Right renal cortex interstitium (tissue), 3 donors: ENCODE measurements at places on chromosomes 13 and 19. TPM values are rescaled to one million over a fixed set of nuclear protein-coding genes. Genes with fewer than 3 reads are reported as not detected.

Gene PALM3
- 25.8 TPM for polyA plus RNA-seq

Gene ACTN4
- polyA plus RNA-seq, result 623 TPM

Gene CCDC70
- polyA plus RNA-seq, result not detected

Gene PNMA8A
- polyA plus RNA-seq, result 72.2 TPM

Gene CPAMD8
- 28.4 TPM for polyA plus RNA-seq

Gene ATCAY
- polyA plus RNA-seq, result 0.18 TPM

Gene CDX2
- not detected for polyA plus RNA-seq

Gene DCLK1
- 6.3 TPM for polyA plus RNA-seq

Gene AZU1
- 0.31 TPM for polyA plus RNA-seq

Gene FFAR2
- polyA plus RNA-seq, result 0.86 TPM

DNA sequence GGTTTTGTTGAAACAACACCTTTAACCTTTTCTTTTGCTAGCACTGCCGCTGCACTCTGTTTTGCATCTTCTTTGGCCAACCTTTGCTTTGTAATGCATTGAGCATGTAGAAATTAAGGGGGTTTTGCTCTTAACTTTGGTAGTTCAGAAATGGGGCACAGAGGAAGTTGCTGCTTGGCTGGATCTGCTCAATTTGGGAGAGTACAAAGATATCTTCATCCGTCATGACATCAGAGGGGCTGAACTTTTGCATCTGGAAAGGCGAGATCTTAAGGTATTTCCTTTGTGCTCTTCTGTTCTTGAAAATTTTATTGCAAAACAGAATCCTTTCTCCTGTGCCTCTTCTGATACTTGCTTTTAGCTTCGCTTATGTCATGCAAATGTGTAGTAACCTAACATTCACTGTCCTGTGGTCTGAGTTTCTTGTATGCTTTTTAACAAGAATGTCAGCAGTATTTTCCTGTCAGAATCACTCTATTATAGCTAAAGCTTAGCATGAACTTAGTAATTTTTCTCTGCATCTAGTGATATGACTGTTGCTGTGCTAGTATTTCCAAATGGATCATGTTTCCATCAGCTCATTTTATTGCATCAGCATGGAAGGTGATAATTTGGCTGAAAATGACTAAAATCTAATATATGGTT lies 50.7 kb upstream of the AKAP11 start:
- DNase-seq, result no peak

DNA sequence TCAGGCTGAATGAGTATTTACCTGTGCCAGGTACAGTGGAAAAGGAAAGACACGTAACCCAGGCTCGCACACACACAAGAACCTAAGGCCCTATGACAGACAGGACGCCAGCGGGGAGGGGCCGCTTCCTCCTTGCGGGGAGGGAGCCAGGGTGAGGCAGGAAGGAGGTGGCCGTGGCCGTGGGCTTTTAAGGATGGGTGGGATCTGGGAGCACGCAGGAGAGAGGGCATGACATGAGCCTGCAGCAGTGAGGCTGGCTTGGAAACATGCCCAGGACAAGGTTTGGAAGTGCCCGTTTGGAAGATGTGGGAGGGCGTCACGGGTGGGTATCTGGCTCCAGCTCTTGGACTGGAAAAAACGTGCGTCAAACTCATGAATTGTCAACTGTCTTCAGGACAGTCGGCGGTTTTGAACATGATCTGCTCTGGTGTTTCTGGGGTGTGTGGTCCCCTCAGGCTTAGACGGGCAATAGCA lies 20.1 kb downstream of the SH3GL1 start:
- DNase-seq, result no peak

- DNase-seq, result no peak
These were observed 572.7 kb downstream of the FGF9 start for GRCh38 chr13:22243469-22244163.

GRCh38 chr19:53192771-53193534 lies at the start of gene ZNF665:
TSS of gene ZNF665 (minus strand) at chr19:53193358. CDS start at chr19:53182898, 10,460 bp downstream.
- DNase-seq, result peak; percentile 79

DNA sequence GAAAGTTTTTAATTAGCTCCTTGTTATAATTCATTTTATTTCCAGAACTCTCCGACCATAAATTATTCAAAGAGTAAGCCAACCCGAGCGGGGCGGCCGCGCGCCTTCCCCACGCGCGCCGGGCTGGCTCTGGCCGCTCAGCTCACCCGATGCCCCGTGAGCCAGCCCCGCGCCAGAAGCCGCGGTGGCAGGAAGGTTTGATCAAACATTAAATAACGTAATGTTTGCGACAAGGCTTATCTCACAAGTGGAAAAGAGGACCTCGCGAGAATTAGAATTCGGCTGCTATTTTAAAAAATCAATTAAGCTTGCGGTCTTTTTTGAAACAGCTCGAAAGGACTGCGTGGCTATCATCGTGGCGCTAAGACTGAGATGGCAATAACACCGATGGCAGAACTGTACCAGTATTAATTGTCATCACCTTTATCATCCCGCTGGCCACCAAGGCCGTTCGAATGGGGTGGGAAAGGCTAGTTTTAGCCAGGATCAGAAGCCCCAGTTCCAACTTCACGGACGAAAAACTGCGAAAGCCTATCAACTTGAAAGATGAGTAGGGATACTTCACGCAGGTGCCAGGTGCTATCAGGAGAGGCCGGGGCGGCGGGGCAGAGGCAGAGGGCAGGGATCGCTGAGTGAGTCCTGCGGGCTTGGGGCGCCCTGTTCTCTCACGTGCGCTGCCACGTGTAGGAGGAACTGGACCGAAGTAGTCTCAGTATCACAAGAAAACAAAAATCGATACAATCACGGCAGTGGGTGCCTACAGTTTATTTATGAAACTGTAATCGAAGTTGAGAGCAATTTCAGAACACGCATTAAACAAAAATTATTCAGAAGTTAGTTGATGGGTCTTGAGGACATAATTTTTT lies 6.4 kb downstream of the POU4F1 start:
- DNase-seq, result no peak

DNA sequence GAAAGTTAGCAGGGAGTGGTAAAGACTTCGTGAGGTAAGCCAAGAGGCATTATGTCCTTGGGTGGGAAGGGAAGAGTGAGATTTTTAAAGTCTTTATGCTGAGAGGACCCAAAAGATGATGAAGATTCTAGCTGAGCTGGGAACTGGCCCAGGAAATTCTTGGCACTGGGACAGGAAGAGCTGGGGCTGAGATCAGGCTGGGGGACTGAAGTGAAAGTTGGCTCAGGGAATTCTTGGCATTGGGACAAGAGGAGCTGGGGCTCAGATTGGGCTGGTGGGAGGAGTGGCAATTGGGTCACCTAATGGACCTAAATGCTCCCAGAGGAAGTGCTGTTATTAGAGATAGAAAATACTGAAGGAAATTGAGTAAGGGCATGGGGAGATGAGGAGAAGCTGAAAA lies 8.8 kb downstream of the SCEL start:
- no peak for DNase-seq

DNA sequence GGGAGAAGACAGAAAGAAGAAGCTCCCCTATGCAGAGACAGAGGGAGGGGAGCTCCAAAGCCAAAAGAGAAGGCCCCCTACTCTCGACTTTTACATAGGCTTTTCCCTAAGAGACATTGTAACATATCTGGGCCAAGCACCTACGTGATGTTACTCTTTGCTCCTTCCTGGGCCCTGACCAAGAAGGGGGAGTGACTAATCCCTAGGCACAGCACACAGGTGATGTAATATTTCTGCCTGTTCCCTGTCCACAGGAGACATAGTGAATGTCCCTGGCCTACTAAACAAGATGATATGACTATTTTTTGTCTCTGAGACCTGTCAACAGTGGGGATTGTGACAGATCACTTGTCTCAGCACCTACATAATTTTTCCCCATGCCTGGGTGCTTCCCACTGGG lies 15.9 kb upstream of the ZNF254 start:
- no peak for DNase-seq

DNA sequence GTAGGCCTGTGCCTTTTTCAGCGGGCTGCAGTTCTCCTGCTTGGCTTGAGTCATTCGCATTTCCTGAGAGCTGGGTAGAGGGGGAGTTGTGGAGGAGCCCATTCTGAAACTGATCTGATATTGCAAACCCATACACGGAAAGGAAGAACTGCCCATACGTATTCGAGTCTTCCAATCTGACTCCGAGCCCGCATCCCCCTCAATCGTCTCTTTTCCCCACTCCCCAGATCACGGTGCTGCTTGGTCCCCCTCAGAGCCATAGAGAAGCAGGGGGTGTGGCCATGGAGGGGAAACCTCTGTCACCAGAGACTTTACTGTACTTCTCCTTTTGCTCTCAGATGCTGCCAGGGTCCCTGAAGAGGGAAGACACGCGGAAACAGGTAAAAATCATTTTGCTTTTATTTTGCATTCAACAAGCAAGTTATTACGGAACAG lies at the start of gene CD22:
CD22 (plus strand) TSS at position 337 of the 435 bp plus-strand sequence. CDS start 2,854 bp downstream, outside the sequence.
- no peak for DNase-seq

DNA sequence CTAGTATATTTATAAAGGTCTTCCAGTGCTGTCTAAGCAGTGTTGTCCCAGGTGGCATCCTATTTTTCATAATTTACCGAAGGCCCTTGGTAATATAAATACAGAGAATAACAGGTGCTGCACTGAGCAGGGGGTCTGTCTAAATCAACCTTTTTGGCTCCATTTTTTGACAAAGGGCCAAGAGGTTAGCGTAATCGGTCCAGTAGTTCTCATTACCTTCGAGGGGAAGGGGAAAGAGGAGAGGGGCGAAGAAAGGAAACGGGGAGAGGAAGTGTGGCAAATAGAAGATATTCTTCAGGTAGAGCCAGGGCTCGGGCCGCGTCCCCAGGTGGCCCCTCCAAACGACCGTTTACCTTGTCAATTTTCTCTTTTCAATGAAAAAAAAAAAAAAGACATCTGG lies 749 bp upstream of the PAN3 start:
- no peak for DNase-seq

DNA sequence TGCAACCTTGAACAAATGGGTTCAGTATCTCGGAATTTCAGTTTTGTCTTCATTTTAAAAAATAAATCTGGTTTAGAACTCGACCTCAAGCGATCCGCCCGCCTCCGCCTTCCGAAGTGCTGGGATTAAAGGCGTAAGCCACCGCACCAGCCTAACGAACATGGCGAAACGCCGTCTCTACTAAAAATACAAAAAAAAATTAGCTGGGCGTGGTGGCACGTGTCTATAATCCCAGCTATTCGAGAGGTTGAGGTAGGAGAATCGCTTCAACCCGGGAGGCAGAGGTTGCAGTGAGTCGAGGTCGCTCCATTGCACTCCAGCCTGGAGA lies 571 bp downstream of the ZNF302 start:
- no peak for DNase-seq

DNA sequence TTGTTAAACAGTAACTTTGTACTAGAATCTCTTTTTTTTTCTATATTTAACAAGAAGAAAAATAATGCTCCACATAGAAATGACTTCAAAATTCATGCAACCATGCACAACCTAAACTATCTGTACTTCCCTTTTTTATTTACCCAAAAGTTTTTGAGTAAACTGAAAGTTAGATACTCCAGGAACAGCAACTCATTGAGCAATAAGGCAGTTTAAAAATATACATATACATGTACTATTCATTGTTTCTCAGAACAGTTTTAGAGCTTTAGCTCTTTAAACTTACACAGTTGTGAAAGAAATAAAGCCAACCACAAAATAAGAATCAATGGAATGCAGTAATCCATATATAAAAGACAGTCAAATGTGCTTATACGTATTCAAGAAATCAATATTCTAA lies 39.2 kb downstream of the MTMR6 start:
- DNase-seq, result no peak

GRCh38 chr13:24276306-24276705 lies 33.1 kb upstream of the C1QTNF9 start:
- no peak for DNase-seq

- DNase-seq, result no peak
These were observed 741.1 kb downstream of the DIAPH3 start for GRCh38 chr13:59422646-59423045.

GRCh38 chr19:711254-711653 lies 2.5 kb downstream of the PALM start:
- DNase-seq, result no peak

- no peak for DNase-seq
These were observed 497.6 kb downstream of the SUCLA2 start for GRCh38 chr13:47503475-47503874.

GRCh38 chr19:38035515-38036495 lies 128.8 kb downstream of the SIPA1L3 start:
- no peak for DNase-seq

DNA sequence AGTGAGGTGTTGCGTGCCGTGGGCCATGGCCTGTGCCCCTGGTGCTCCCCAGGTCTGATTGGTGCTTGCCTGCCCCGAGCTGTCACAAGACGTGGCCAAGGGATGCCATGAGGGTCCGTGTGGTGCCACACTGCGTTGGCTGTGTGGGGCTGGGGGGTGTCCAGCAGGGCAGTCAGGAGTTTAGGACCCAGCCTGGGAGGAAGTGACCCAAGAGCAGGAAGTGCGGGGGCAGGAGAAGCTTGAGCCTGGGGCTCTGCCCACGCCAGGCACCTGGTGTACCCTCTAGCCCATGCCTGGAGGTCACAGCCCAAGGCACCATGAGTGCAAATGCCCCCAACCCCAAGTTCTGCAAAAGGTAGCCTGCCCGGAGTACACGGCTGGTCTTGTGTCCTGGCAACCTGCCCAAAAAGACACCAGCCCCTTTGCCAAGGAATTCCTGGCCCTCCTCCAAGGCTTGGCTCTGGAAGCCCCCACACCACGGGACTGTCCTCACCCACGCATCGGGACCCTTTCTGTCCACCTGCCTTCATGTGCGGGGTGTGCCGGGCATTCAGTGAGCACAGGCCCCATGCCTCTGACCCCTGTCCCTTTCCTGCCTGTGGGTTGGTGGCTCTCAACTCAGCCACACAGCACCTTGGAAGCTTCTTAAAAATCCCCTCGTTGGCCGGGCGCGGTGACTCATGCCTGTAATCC lies 24.9 kb downstream of the MPND start:
- no peak for DNase-seq

DNA sequence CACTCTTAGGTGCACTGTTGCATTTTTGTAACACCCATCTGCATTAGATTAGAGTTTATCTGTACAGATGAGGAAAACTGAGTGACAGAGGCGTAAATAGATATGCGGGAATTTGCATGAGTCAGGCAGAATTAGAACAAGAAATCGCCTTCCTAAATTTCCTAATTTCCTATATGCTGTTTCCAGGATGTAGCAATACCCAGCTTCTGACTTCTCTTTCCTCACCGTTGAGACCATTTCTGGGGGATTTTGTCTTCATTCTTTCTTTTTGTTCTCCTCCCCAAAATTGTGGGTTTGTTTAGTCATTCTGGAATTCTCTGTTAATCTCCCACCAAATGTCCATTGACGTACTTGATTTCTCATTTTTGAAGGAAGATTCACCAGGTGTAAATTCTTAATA lies 10.6 kb upstream of the ZNF792 start:
- DNase-seq, result no peak

DNA sequence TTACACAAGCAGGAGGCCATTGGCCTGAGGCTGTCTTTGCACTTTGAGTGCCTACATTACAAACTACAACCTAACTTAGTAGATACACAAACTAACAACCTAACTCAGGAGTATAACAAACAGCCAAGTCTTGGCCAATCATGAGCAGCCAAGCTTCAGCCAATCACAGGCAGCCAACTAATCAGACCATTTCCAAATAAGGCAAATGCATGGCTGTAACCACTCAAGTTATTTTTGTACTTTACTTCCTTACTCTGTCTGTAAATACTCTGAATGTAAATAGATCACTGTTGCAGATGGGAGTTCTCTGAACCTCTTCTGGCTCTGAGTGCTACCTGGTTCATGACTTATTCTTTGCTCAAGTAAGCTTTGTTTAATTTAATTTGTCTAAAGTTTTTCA lies 748.1 kb upstream of the SGCG start:
- no peak for DNase-seq

- no peak for DNase-seq
These were observed 7.4 kb downstream of the IFNL1 start for GRCh38 chr19:39303373-39304184.

GRCh38 chr19:45768655-45768983 lies 433 bp downstream of the SIX5 start:
- no peak for DNase-seq

GRCh38 chr13:89212186-89212585 lies 1541.0 kb downstream of the SLITRK5 start:
- no peak for DNase-seq
